Stimulated activated CD4-positive, alpha-beta T cell treated with anti-CD3 and anti-CD28 coated beads, Interleukin-4, amount 100 ng/mL, for 1 hour (primary cell): ENCODE measurements at places on chromosomes 4 and X.

- DNase-seq = no peak
These were observed 228.5 kb downstream of the AFF2 start for GRCh38 chrX:148728901-148729300.

- no peak for DNase-seq
These were observed 15.3 kb downstream of the CTAG1B start for GRCh38 chrX:154603438-154604430.

DNA sequence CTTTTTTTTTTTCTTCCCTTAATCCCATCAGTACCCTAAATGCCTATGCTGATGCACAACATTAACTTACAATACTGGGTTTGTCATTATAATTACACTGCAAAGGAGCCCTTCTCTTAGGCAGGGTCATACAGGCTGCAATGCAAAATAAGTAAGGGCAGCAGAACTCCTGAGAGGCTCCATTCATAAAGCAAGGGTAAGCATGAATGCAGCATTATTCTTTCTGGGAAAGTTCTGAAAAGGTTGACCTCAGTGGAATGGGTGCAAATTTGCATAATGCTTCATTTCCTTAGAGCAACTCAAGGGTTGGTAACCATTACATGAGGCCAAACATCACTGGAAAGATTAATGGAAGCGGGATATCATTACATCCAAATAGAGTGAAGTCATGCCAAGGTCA is 789.2 kb downstream of the KLHL13 start:
- DNase-seq = no peak

- no peak for DNase-seq
These were observed 582.4 kb downstream of the FAM133A start for GRCh38 chrX:94256396-94256795.

DNA sequence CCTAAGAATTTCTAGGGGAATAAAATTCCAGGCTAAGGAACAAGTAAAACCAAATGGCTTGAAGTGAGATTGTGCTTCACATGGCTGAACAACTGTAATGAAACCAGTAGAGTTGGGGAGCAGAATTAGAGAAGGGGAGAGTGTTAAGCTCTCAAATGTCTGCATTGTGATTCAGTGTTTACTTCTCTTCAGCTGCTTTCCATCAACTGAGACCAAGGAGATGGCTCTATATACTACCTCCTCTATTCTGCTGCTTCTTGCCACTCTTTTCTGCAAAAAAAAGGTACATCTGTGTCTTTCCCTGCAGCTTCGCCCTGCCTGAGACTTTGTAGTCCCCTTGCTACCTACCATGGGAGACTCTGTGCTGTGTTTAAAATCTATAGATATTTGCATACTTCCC is 73.5 kb downstream of the WDFY3 start:
- no peak for DNase-seq

DNA sequence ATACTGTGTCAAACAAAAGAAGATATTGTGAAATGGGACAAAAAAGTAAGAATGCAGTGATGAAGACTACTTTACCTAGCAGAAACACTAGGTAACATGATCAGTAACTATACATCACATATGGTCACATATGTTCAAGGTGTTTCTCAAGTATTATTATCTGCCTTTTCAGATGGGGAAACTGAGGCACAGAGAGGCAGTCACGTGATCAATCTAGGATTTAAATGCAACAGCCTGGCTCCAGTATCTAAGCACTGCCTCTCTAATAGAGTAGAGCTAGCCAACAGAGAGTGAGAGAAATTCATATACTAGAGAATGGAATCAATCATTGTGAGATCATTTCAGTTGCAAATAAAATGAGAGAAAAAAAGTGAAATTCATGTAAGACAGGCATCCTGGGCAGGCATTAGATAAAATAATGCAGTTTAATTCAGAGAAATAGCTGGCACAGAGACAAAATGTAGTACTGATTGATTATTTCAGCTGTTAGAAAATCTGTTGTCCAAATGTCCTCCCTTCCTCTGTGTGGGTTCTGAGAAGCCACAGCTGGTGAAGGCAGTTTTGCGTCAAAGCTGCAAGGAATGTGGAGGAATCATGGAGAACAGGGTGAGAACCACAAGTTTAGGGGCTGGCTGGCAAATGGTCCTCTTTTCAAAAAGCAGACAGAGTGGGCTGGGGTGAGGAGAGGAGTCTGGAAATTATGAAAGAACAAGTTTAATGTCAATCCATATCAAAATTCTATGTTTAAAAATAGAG is 26.0 kb downstream of the SMIM43 start:
- no peak for DNase-seq

DNA sequence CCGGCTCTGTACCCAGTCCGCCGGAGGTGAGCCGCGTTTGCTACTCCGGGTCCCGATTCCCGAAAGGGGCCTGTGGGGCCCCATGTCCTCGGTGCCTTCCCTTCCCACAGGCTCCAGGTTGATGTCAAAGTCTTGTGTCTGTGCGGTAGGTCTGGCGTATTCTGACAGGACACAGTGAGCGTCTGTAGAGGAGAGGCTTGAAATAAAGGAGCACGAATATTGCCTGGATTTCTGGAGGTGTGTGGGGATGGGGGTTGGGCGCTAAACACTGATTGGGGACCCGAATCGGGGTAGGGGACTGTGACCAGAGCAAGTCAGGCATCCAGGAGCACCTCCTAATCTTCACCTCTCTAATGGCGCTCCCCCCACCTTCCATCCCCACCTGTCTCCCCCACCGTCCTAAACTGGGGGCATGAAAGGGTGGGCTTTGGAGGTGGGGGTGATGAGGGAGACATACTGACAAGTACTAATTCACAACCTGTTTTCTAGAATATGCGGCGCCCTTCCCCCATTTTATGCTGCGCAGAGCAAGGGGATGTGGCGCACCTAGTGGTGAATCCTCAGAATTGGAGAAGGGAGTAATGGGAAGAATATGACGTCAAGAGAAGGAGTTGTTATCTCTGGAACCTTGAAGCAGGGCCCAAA is 855 bp downstream of the GPRASP2 start:
- DNase-seq = no peak

GRCh38 chr4:90002441-90003062 is 107.9 kb downstream of the MMRN1 start:
- DNase-seq = no peak

DNA sequence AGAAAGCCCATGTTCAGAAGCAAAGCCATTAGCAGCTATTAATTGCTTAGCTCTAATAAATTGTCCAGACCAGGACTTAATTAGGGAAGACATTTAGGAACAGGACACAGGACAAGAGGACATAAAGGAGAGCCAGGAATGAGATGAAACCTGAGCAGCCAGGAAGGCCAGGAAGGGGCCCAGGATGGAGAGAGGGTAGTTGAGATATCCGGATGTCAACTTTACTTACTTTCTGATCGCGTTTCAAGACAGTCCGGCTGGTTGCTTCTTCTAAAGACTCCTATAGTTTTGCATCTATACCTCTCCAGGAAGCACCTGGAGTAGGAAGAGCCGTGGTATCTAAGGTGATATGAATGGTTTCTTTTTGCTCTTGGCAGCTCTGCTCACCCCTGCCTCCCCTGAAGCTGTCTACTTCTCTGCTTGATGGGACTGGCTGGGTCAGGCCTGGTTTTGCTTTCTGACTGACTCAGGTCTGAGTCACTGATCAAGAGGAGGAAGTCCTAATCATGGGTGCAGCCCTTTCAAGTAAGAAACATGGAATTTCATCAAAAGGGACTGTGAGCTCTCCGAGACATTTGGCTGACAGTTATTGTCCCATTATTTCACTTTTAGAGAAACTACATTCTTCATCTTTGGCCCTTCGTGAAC is 733.3 kb downstream of the RPA4 start:
- no peak for DNase-seq

DNA sequence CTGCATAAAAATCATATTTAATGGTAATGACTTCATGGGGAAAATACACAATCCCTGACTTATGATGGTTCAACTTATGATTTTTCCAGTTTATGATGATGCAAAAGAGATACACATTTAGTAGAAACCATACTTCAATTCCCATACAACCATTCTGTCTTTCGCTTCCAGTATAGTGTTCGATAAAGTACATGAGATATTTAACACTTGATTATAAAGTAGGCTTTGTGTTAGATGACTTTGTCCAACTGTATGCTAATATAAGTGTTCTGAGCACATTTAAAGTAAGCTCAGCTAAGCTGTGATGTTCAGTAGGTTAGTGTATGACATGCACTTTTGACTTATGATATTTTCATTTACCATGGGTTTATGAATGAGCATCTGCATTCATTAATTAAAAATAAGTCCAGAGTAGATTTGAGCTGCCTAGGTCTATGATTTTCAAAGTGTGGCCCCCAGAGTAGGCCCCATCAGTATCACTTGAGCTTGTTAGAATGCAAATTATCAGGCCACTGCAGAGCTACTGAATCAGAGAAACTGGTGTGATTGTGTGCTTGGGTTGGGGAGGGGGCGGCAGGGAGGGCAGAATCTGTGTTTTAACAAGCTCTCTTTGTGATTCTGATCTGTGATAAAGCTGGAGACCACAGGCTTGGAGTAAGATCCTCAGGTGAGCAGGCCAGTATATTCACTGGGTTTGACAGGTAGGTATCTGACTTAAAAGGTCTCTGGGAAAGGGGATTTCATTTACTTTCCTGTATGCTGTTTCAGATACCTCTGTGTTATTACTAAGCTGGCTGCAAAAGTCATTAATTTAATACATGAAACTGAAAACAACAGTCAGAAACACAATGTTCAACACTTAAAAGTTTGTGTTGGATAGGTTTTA is 8.4 kb downstream of the ATP10D start:
- no peak for DNase-seq

- no peak for DNase-seq
These were observed 4.4 kb downstream of the RTL5 start for GRCh38 chrX:72127332-72127731.

DNA sequence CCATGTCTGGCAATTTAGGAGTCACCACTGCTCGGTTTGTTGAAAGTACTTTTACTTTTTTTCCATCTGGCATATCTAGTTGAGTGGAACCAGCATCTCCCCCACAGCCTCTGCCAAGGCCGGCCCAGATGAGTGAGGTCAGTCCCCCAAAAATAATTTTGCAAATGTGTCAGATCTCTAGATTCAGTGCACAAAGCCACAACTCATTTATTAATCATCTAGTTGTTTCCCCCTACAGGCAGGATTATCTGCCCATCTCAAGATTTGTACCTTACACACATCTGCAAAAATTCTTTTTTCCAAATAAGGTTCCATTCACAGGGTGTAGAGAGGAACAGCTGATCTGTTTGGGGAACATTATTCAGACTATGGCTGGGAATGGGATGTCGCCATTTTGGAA is 174.0 kb upstream of the MXRA5 start:
- DNase-seq = no peak

DNA sequence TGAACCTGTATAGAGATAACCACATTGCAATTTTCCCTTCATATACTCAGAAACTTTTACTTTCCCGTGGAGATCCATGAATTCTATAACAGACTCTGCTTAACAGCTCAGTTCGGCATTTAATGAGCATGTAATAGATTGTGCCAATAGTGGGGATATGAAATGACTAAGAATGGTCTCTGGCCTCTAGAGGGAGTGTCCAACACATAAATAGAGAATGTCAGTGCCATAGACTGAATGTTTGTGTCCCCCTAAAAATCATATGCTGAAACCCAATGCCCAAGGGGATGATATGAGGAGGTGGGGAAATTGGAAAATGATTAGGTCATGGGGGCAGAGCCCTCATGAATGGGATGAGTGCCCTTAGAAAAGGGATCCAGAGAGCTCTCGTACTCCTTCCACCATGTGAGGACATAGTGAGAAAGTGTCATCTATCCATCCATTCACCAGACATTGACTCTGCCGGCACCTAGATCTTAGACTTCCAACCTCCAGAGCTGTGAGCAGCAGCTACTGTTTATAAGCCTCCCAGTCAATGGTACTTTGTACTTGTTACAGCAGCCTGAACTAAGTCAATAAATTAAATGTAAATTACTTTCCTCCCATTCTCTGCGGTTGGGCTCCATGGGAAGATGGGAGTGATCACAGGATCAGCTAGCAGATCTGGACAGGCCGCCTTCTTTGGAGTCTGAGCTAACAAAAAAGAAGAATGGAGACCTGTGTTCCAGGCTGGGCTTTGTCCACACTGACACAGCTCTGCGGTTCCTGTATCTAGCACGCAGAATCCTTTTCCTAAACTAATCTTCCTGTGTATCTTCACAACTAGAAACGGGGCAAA is 28.1 kb upstream of the HPSE start:
- no peak for DNase-seq

DNA sequence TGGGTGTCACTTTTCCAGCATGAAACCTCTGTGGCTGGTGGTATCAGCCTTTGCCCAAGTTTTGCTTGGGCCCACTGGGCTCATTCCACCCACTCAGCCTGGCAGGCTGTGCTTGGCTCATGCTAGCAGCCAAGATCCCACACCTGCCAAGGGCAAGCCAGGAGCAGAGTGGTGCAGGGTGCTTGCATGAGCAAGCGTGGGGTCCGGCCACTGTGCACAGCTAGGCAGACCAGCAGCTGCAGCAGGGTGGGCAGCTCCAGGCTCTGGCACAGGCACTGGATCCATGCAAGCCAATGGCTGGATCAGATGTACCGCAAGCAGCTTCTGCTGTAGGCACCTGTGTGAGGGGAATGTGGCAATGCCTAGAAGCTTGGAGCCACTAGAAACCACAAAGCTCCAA is 253.9 kb downstream of the SPOCK3 start:
- DNase-seq = no peak

GRCh38 chr4:155889031-155889793 is 14.3 kb upstream of the TDO2 start:
- DNase-seq = no peak

DNA sequence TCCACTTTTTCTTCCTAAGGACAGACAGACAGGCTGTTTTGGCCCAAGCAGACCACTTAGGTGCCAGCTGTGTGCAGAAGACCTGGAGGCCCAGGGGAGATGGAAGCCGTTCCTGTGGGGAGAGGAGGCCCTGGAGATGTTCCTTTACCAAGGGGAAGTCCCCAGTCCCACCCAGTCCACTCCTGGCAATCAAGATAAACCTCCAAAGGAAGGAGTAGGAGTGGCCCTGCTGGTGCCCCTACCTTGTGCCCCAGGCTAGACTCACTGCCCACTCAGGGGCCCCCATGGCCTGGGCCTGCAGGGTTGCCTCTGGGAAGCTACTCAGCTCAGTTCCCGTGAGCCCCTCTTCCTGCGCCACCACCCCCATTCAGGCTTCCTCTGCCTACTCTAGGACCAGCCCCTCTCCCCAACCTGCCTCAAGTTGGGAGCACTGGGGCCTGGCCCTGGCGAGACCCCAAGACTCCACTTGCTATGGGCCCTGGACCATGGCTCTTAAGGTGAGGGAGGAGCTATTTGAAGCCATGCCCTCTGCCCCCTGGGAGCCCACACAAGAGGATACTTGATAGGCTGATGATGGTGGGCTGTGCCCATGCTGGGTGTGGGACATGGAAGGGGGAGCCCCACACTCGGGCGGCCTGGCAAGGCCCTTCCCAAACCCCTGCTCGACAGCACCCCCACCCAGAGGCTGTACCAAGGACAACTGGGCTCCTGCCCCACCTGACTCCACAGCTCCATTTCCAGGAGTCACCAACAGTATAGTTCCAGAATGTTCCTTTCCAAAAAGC is 24.8 kb upstream of the RNF4 start:
- no peak for DNase-seq
